ENCODE measurements at places on chromosomes 16 and 17.

- no peak for DNase-seq
Observed at GRCh38 chr16:58563235-58563634, 47.9 kb downstream of the SETD6 start.

- peak; percentile 48 for DNase-seq
Observed at GRCh38 chr16:4506450-4506849, 30.3 kb downstream of the HMOX2 start.

DNA sequence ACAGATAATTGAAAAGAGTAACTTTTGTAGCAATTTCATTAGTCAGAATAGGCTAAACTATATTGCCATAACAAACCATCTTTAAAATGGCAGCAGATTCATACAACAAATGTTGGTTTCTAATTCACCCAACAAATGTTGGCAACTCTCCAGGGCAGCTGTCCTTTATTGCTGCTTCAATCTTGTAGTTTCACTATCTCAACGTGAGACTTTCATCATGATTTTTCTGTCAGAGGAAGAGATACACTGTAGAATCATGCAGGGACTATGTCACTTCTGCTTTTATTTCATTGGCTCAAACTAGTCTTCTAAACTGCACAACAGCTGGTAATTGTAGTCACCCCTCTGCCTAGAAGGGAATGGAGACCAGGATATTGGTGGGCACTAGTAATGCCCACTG, 174.2 kb downstream of the TANC2 start:
- peak; percentile 69 for DNase-seq

DNA sequence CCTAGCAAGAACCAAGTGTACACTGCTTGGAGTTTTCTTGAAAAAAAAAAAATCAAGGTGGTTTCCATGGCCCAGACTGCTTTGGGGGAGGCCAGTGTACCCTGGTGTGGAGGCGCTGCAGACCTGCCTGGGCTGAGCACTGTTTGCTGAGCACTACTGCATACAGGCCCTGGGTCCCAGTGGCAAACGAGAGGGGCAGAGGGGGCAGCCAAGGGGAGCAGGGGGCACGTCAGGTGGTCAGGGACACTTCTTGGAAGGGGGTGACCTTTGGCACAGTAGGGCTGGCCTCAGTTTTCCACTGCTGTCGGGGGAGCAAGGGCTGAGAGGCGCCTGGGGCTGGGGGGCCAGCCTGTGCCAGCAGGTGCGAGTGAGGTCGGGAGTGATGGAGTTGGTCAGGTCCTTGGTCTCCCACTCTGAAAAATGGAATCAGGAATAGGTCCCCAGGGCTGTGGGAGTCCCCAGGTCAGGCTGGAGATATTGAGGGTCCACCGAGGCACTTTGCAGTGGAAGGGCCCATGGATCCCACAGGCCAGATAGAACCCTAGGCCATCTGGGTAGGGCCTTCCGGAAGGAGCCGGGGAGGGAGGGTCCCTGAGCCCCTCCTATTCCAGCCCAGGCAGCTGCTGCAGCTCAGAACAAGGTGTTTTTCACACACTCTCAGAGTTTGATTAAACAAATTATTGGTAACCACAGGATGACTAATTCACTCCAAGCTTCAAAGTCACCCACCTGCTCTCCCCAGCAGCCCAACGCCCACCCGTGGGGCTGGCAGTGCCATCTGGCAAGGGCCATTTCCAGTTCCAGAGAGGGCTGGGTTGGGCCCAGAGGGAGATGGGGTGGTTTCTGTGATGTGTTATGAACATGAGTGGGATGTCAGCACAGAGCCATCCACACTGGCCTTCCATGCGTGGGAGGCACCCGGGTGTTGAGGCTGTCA, 3.5 kb downstream of the ZFPM1 start:
- no peak for DNase-seq

- no peak for DNase-seq
Observed at GRCh38 chr16:54204756-54205155, 81.8 kb downstream of the IRX3 start.

DNA sequence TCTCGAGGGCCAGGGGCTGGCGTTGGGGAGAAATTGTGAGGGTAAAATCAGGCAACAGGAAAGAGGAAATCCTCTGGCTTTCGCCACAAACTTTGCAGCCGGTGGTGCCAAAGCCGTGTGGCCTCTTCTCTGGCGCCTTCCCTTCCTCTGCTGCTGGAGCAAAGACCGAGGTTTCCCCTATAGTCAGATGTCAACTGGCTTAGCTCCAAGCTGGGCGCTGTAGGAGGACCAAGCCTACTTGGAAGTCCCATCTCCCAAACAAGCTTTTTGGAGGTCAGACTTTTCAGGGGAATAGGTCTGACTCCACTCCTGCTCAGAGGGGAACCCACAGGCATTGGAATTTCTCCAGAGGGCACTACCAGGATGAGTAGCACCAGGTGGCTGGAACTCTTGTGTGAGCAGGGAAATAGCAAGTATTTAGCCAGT, 5.0 kb downstream of the IGFBP4 start:
- peak; percentile 81 for DNase-seq

DNA sequence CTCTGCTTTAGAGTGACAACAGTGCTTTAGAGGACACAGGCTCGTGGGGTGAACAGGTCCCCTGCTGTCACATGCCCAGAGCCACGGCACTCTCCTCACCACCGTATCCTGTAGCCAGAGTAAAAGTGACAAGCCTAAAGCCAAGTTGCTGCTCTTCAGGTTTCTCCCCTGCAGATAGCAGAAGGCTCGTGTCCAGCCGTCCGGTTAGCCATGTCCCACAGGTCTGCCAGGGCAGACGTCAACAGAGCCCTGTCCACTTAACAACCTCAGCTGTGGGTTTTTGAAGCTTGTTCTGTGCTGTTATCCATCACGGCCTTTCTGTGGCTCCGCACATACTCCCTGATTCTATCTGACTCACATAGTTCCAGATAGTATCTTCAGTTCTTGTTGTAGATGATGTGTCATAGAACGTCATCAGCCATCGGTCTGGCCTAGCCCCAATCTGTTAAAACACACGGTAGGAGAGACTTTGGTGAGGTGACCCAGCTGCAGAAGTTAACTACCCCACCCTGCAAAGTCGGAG, 100.7 kb downstream of the SOCS1 start:
- no peak for DNase-seq

DNA sequence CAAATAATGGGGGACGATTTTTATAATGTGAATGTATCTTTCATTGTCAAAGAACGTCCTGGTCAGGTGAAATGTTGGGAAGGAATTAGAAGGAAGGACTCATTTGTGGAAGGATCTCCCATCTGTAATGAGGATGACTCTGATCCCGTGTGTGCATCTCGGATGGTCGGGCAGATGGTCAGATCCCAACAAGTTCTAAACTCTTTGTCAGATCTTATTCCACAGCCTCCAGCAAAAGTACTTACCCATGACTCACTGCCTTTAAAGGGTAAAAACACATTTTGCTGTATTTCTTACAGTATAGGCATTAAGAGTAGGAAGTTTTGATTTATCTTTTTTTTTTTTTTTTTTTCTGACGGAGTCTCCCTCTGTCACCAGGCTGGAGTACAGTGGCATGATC, 539 bp upstream of the KRTAP4-8 start:
- no peak for DNase-seq

DNA sequence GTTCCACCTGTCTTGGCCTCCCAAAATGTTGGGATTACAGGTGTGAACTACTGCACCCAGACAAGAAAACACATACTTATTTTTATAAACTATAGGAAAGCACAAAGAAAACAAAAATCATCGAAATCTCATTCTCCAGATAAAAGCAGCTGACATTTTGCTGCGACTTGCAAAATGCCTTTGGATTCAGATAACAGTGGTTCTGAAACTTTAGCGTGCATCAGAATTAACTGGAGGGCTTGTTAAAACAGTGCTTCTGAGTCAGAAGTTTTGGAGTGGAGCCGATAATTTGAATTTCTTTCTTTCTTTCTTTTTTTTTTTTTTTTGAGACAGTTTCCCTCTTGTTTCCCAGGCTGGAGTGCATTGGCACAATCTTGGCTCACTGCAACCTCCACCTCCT, 17.7 kb upstream of the GJD3 start:
- no peak for DNase-seq

- peak; percentile 35 for DNase-seq
Observed at GRCh38 chr17:56754523-56755208, 79.1 kb downstream of the C17orf67 start.
